ENCODE measurements at places on chromosomes 12 and 14. TPM values are rescaled to one million over a fixed set of nuclear protein-coding genes. Genes with fewer than 3 reads are reported as not detected.

The BCL11B gene
- 0.20 TPM for total RNA-seq

The TSFM gene
- total RNA-seq: 77.5 TPM

The TGFB3 gene
- 0.88 TPM for total RNA-seq

The MAP3K12 gene
- total RNA-seq: 17.3 TPM

The HSPB8 gene
- 15.1 TPM for total RNA-seq

The KLRK1 gene
- not detected for total RNA-seq

The LTBR gene
- 168 TPM for total RNA-seq

The NGDN gene
- total RNA-seq: 58.6 TPM

The POTEG gene
- not detected for total RNA-seq

The SPIC gene
- not detected for total RNA-seq

The FAM186B gene
- total RNA-seq: 0.15 TPM

The TPH2 gene
- total RNA-seq: not detected

The CCND2 gene
- not detected for total RNA-seq

The XPOT gene
- 50.0 TPM for total RNA-seq

The SLC38A2 gene
- total RNA-seq: 139 TPM

The SLCO1B3 gene
- 14.9 TPM for total RNA-seq

The B4GALNT3 gene
- total RNA-seq: 0.59 TPM

The PZP gene
- not detected for total RNA-seq

The CLEC12A gene
- total RNA-seq: not detected

The RND1 gene
- 17.8 TPM for total RNA-seq
